ENCODE measurements at places on chromosomes 7 and 10. TPM values are rescaled to one million over a fixed set of nuclear protein-coding genes. Genes with fewer than 3 reads are reported as not detected.
A peak's percentile ranks its signal among the peaks of the same experiment; 100 is the strongest.

DNA sequence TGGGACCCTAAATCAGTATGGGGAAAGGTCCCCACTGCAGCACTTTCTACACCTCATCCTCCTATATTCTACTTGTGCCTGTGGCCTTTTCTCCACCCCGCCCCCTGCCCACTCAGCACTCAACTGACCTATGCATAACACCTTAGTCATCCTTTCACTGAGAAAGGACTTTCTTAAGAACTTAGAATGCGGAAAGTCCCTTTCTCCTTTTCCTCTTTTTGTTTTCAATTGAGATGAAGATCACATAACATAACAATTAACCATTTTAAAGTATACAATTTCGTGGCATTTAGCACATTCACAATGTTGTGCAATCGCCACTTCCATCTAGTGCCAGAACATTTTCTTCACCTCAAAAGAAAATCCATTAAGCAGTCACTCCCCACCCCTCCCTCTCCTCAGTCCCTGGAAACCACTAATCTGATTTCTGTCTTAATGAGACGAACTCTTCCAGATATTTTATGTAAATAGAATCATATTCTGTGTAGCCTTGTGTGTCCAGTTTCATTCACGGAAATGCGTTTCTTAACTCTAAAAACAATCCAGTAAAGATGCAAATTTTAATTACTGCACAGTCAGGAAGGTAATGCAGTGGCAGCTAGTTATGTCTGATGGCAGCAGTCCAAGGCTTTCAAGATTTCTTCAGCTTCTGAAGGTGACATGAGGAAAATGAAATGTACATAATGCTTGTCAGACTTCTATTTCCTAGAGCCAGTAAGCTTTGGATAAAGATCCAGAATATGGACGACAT lies 41.7 kb downstream of the FAS start:
- H3K4me1 ChIP-seq = peaks cover 33% of the 10 kb centered on the region
- H3K27ac ChIP-seq = no peak overlapping the region
- no peak overlapping the region for H3K4me3 ChIP-seq
- H3K36me3 ChIP-seq = no peaks in the 10 kb centered on the region
- no peaks in the 10 kb centered on the region for H3K27me3 ChIP-seq

DNA sequence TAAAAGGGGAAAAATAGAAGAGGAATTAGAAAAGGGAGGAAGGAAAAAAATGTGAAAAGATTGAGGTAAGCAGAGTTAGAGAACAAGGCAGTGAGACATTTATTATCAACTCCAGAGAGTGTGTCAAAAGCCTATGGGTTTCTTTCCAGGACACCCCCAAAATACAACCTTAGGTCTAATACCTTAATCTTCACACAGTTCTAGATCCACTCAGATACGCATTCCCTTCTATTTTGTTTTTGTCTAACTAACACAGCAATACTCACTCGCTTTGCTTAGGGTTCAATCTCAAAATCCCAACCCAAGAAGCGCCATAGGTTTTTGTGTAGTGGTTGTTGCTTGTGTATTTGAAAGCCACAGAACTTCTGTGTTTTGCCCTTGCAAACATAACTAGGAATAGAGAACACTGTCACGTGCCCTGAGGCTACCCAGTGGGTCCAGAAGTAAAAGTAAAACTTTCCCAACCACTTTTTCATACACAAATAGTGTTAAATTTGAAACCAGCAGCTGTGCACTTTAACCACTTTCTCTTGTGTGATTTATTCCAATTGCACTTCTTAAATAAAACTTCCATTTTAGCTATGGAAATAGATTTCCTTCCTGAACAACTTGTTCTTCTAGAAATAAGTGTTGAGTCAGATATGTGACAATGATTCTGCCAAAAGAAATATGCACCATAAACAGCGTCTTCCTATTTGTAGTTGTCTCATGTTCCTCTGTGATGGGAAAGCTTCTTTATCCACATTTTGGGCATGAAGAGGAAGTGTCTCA lies 414.7 kb upstream of the GHITM start:
- no peak overlapping the region for H3K4me3 ChIP-seq
- no peaks in the 10 kb centered on the region for H3K27me3 ChIP-seq
- no peaks in the 10 kb centered on the region for H3K4me1 ChIP-seq
- H3K27ac ChIP-seq = no peak overlapping the region

- peaks cover 31% of the 10 kb centered on the region for H3K4me1 ChIP-seq
- H3K4me3 ChIP-seq = no peak overlapping the region
- no peaks in the 10 kb centered on the region for H3K36me3 ChIP-seq
- H3K27ac ChIP-seq = no peak overlapping the region
- DNase-seq = no peak
Observed at GRCh38 chr7:97015756-97016380, 8.8 kb downstream of the DLX5 start.

TMEM213 gene
- total RNA-seq = 18.1 TPM

DNA sequence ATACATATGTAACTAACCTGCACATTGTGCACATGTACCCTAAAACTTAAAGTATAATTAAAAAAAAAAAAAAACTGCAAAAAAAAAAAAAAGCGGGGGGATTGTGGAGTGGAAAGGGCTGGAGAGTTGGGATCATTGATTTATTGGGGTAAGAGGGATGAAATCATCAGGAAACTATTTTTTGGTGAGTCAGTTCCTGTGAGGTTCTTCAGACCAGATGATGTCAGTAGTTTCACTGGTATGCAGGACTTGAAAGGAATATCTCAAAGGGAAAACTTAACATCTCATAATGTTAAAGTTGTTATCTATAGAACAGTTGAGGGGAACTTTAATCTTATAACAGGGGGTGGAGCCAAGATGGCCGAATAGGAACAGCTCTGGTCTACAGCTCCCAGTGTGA lies 32.6 kb upstream of the TECTB start:
- H3K27me3 ChIP-seq = no peaks in the 10 kb centered on the region
- H3K27ac ChIP-seq = no peak overlapping the region
- DNase-seq = no peak
- H3K4me3 ChIP-seq = no peak overlapping the region
- H3K4me1 ChIP-seq = no peaks in the 10 kb centered on the region

DNA sequence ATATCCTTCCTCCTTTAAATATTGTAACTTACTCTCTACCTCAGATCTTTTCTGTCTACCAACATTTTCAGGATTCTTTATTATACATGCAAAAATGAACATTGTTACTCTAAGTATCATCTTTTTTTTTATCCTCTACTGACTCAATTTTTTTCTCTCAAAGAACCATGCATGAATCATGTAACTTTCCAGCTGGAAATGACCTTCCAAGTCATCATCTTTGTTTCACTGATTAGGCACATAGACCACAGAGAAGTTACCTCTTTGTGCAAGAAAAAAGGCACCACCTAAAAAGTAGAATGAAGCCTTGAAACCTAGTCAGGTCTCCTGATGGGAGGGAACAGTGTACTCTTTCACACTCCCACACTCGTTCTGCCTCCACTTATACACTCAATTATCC lies 234.9 kb downstream of the HGF start:
- H3K27me3 ChIP-seq = no peaks in the 10 kb centered on the region
- no peak overlapping the region for H3K27ac ChIP-seq
- H3K4me3 ChIP-seq = no peak overlapping the region
- H3K4me1 ChIP-seq = no peaks in the 10 kb centered on the region
- H3K36me3 ChIP-seq = no peaks in the 10 kb centered on the region

DNA sequence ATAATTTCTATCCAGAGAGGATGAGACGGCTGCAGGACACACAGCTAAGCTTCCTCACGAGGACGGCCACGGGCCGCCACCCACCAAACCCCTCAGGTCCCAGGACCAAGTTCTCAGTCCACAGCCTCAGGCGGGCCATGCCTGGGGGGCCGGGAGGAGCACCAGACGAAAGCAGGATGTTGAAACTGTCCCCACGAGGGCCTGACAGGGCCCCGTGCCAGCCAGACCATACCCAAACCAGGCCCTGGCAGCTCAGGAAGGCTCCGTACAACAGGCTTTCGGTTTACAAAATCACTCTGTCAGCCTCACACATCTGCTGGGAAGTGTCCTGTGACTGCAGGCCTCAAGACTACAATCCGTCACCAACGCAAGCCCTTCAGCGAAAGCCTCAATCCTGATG lies 14.5 kb downstream of the TUBGCP2 start:
- no peaks in the 10 kb centered on the region for H3K27me3 ChIP-seq
- H3K36me3 ChIP-seq = peaks cover 89% of the 10 kb centered on the region
- DNase-seq = no peak
- no peak overlapping the region for H3K4me3 ChIP-seq
- H3K27ac ChIP-seq = no peak overlapping the region

RELN gene
- total RNA-seq = 1.8 TPM

- no peaks in the 10 kb centered on the region for H3K4me1 ChIP-seq
- no peaks in the 10 kb centered on the region for H3K36me3 ChIP-seq
- no peaks in the 10 kb centered on the region for H3K27me3 ChIP-seq
- DNase-seq = no peak
- no peak overlapping the region for H3K27ac ChIP-seq
Observed at GRCh38 chr10:38605153-38605661, 511.1 kb downstream of the ZNF37A start.

GRCh38 chr7:102469972-102470825 lies 5.4 kb downstream of the LRWD1 start:
- DNase-seq = no peak
- H3K36me3 ChIP-seq = peaks cover 58% of the 10 kb centered on the region
- H3K4me1 ChIP-seq = peaks cover 21% of the 10 kb centered on the region
- no peak overlapping the region for H3K27ac ChIP-seq

AKR1E2 gene
- 1.9 TPM for total RNA-seq

DNA sequence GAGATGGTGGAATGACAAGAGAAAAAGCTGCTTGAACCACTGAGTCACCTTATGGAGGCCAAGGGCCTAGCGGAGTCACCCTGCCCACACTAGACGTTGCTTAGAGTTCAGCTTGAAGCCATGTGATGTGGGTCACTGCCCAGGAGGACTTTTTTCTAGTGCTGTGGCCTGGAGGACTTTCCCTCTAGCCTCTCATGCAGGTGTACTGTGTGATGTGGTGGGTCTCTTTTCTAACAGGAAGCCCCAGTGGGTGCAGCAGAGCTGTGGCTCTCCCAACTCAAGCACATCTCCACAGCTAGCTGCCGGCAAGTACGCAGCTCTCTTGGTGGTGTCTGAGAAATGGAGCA lies 13.6 kb downstream of the POR start:
- no peaks in the 10 kb centered on the region for H3K36me3 ChIP-seq
- DNase-seq = no peak
- no peak overlapping the region for H3K27ac ChIP-seq
- H3K27me3 ChIP-seq = no peaks in the 10 kb centered on the region
- peaks cover 8% of the 10 kb centered on the region for H3K4me1 ChIP-seq
- no peak overlapping the region for H3K4me3 ChIP-seq

GRCh38 chr7:121017586-121017985 lies 29.1 kb downstream of the CPED1 start:
- H3K4me3 ChIP-seq = no peak overlapping the region
- H3K27ac ChIP-seq = no peak overlapping the region
- no peak for DNase-seq
- peaks cover 10% of the 10 kb centered on the region for H3K4me1 ChIP-seq
- no peaks in the 10 kb centered on the region for H3K36me3 ChIP-seq

CCDC186 gene
- total RNA-seq = 58.1 TPM

DNA sequence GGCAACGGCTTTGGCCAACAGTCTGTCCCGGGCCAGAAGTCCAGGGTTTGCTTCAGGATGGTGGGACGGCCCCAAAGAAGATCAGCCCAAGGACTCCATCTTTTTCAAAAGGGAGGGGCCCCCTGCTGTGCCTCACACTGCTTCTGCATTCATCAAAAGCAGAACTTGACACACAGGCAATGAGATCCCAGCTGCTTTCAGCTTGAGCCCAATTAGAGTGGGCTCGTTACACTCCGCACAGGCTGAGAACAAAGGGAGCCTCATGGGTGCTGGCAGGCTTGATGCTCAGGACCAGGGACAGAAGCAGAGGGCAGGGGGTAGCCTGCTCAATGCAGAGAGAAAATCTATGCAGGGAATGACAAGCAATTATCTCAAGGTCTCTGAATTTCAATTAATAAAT lies 45.5 kb downstream of the VOPP1 start:
- no peak overlapping the region for H3K27ac ChIP-seq
- H3K4me1 ChIP-seq = no peaks in the 10 kb centered on the region
- H3K27me3 ChIP-seq = no peaks in the 10 kb centered on the region
- no peak for DNase-seq
- no peak overlapping the region for H3K4me3 ChIP-seq

GRCh38 chr10:132626761-132627665 lies 89.4 kb downstream of the INPP5A start:
- H3K36me3 ChIP-seq = no peaks in the 10 kb centered on the region
- H3K4me1 ChIP-seq = peaks cover 58% of the 10 kb centered on the region
- H3K27me3 ChIP-seq = no peaks in the 10 kb centered on the region
- peak; percentile 76 for DNase-seq
- H3K4me3 ChIP-seq = no peak overlapping the region
- peak overlapping the region; percentile 11 for H3K27ac ChIP-seq

GRCh38 chr7:106964466-106964865 lies 80.0 kb upstream of the PRKAR2B start:
- DNase-seq = no peak
- no peaks in the 10 kb centered on the region for H3K27me3 ChIP-seq
- no peaks in the 10 kb centered on the region for H3K36me3 ChIP-seq
- H3K4me3 ChIP-seq = no peak overlapping the region

DNA sequence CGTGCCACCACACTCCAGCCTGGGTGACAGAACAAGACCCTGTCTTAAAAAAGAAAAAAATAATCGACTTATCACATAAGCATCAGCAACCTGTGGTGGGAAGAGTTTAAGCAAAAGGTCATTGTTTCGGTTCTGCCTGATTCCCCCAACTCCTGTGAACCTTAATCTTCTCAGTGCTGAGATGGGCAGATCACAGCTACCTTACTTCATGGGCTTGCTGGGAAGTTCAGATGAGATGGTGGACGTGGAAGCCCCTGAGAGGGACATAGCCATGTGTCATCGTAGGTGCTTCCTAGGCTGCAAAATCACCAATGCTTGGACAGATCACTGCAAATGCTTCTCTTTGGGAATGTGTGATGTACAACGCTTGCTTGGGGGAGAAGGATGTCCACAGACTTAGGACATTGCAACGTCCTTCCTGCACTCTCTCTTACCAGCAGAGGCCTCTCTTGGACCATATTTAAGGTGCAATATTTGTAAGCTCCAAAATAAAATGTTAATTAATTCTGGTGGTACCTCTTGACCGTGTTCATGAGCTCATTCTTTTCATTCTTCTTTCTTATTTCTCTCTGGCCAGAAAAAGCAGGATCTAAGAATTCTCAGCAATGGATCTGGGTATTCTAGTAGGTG lies 8.6 kb downstream of the GJD4 start:
- no peaks in the 10 kb centered on the region for H3K36me3 ChIP-seq
- peaks cover 13% of the 10 kb centered on the region for H3K27me3 ChIP-seq
- DNase-seq = no peak
- H3K4me1 ChIP-seq = no peaks in the 10 kb centered on the region
- H3K4me3 ChIP-seq = no peak overlapping the region

- no peak for DNase-seq
- H3K4me3 ChIP-seq = no peak overlapping the region
- H3K27me3 ChIP-seq = no peaks in the 10 kb centered on the region
- no peaks in the 10 kb centered on the region for H3K4me1 ChIP-seq
Observed at GRCh38 chr7:116095396-116095795, 64.8 kb upstream of the TFEC start.

LLCFC1 gene
- not detected for total RNA-seq

All from suprapubic skin (tissue), 4 donors.